Germinal center (tissue), 1 donor: ENCODE measurements at places on chromosomes 3 and 15.

DNA sequence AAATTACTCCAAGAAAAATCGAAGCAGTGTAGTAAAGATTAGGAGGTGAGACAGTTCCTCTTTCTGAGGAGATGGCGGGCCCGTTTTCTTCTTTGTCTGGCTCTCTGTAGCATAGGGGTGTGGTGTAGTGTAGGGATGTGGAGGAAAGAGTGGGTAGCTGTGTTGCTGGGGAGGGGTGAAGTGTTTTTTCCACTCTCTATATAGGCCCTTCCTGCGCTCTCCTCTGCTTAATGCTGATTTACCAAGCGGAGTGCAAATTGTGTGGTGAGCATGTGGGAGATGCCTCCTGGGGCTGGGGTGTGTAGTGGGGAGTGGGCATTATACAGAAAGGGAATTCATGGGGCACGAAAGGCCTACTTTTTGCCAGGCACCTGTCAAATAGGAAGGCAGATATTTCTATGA is 94.9 kb downstream of the ST6GAL1 start:
- DNase-seq, result no peak

- DNase-seq, result no peak
These were observed 244.9 kb downstream of the FGF12 start for GRCh38 chr3:192482391-192482790.

DNA sequence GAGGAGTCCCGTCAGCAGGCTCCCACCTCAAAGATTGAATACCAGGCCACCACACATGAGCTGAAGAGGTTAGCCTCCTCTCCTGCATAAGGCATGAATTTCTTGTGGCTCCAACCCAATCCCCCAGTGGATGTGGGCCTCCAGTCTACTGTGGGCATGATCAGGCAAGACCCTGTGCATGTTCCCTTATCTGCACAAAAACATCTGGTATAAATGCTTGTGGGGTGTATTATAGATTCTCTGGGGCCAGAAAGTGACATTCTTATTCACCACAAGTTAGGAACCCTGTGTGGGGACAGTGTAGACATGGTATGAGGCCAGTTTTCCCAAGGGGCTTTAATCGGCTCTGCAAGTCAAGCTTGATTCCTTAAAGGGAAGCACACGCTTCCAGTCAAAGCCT is 18.2 kb upstream of the UBP1 start:
- no peak for DNase-seq

GRCh38 chr3:53921296-53921695 is 29.6 kb upstream of the SELENOK start:
- DNase-seq, result no peak

DNA sequence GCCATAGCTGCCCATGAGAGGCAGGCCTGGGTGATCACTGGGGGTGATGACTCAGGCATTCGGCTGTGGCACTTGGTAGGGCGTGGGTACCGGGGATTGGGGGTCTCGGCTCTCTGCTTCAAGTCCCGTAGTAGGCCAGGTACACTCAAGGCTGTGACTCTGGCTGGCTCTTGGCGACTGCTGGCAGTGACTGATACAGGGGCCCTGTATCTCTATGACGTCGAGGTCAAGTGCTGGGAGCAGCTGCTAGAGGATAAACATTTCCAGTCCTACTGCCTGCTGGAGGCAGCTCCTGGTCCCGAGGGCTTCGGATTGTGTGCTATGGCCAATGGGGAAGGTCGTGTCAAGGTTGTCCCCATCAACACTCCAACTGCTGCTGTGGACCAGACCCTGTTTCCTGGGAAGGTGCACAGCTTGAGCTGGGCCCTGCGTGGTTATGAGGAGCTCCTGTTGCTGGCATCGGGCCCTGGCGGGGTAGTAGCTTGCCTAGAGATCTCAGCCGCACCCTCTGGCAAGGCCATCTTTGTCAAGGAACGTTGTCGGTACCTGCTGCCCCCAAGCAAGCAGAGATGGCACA is 5.3 kb downstream of the WDR6 start:
- DNase-seq, result no peak

DNA sequence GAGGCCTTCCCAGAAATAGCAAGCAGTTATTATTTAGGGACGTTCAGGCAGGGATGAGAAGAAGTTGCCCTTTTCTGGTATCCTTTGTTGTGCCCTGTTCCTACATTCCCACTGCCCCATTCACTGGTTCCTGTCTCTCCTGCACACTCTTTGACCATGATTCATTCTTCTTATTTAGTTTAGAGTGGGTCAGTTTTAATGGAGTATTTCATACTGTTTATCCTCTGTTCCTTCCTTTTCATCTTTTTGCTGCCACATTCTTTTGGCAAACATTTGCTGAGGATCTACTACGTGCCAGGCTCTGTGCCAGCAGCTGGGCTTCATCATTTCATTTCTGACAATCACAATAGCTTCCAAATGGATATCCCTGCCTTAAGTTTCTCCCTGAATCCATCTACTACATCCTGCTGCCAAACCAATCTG is 11.8 kb upstream of the EID1 start:
- no peak for DNase-seq

DNA sequence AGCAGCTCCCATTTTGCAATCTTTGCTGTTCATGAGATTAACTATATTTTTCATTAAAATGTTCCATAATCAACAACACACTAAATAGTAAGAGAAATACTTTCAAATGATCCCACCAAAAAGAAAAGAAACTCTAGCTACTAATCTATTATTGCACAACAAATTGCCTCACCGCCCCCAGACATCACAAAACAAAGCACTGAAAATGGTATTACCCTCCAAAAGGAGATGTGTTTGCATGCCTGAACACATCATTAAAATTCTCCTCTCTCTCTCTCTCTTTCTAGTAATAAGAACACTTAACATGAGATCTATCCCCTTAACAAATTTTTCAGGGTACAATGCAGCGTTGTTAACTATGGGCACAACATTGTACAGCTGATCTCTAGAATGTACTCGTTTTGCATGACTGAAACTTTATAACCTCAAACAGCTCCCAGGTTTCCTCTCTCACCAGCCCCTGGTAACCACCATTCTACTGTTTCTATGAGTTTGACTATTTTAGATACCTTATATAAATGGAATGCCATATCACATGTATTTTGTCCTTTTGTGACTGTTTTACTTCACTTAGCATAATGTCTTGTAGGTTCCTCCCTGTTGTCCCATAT is 33.1 kb downstream of the WNT5A start:
- DNase-seq, result no peak

DNA sequence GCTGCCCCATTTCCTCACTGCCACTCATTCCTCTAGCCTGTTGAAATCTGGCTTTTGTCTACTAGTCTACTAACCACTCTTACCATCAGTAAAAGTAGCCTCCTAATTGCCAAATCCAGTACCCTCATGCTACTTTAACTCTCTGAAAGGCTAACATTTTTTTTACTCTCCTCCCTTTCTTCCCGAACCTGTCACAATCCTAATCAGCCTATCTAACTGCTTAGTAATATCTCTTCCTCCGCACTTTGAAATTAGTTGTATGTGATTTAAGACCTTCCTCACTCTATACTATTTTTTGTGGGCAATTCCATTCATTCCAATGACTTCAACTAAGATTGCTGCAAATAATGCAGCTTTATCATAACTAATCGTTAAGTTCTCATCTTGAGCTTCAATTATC is 3.7 kb downstream of the SENP7 start:
- DNase-seq, result no peak
